ENCODE measurements at places on chromosomes 16 and 17. TPM values are rescaled to one million over a fixed set of nuclear protein-coding genes. Genes with fewer than 3 reads are reported as not detected.

Gene UTS2R
- total RNA-seq: not detected

Gene ATP1B2
- 1.6 TPM for total RNA-seq

Gene NOG
- total RNA-seq: 0.78 TPM

Gene ALOX12B
- not detected for total RNA-seq

Gene PRR15L
- 0.10 TPM for total RNA-seq

DNA sequence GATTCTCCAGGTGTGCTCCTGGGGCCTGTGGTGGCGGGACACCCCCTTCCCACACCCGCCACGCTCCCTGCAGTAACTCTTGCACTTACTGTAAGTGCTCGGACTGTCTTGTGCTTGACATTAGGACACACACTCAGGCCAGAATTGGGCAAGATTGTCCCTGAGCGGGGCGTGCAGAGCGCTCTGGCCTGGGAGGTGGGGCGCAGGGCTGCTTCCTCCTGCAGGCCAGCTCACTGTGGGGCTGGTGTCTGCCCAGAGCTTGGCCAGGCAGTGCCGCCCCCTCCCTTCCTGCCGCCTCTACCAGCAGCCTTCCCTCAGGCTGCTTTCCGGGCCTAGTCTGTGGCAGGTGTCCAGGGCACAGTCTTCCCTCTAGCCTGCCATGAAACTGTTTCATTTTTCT, 6.1 kb upstream of the ATP6V0C start:
- no peak for DNase-seq

- no peak for DNase-seq
Measured at GRCh38 chr16:29984137-29984763, 10.6 kb downstream of the TAOK2 start.

GRCh38 chr17:36198831-36199465, 2.4 kb upstream of the CCL3L1 start:
- no peak for DNase-seq

DNA sequence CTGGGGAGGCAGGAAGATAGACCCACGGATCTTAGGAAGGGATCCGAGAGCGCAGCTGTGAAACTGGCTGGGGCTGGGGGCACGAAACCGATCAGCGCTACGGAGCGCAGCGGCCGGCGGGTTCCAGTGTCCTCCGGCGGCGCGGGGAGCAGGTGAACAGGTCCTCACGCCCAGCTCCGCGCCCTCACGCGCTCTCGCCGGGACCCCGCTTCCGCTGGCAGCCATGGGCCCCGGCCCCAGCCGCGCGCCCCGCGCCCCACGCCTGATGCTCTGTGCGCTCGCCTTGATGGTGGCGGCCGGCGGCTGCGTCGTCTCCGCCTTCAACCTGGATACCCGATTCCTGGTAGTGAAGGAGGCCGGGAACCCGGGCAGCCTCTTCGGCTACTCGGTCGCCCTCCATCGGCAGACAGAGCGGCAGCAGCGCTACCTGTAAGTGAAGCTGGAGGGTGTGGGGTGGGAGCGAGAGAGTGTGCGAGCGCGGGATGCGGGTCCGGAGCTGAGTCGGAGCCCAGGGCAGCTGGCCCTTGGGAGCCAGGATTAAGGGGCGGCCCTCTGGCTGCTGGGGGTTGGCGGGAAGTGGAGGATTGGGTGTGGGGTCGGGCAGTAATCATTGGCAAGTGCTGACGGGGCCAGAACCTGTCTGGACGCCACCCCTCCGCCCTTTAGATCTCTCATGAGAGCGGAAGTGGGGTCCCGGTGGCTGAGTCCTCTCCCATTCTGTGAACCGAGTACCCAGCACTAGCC, 479 bp downstream of the ITGA3 start:
- DNase-seq: peak; percentile 91

DNA sequence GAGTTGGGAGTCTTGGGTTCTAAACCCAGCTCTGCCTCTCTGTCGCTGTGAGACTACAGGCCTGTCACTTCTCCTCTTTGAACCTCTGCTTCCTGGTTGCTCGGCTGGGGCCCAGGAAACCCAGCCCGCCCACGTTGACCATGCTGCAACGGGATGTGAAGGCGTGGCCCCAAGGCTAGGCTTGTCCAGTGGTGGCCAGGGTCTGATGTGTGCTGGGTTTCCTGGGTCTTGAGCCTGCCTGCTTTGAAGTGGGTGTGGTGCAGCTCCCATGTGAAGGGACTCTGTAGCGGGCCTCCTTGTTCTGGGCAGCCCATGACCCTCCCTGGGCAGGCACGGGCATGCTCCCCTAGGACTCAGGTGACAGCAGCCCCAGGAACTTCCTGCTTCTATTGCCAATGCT, 82.3 kb downstream of the SDR42E1 start:
- no peak for DNase-seq

- no peak for DNase-seq
Measured at GRCh38 chr16:57013229-57013628, 23.9 kb downstream of the NLRC5 start.

- DNase-seq: no peak
Measured at GRCh38 chr16:87052506-87052905, 264.7 kb downstream of the C16orf95 start.

GRCh38 chr16:19346335-19346922, 60.9 kb downstream of the CLEC19A start:
- DNase-seq: no peak

- no peak for DNase-seq
Measured at GRCh38 chr16:48491517-48491916, 106.3 kb upstream of the SIAH1 start.

DNA sequence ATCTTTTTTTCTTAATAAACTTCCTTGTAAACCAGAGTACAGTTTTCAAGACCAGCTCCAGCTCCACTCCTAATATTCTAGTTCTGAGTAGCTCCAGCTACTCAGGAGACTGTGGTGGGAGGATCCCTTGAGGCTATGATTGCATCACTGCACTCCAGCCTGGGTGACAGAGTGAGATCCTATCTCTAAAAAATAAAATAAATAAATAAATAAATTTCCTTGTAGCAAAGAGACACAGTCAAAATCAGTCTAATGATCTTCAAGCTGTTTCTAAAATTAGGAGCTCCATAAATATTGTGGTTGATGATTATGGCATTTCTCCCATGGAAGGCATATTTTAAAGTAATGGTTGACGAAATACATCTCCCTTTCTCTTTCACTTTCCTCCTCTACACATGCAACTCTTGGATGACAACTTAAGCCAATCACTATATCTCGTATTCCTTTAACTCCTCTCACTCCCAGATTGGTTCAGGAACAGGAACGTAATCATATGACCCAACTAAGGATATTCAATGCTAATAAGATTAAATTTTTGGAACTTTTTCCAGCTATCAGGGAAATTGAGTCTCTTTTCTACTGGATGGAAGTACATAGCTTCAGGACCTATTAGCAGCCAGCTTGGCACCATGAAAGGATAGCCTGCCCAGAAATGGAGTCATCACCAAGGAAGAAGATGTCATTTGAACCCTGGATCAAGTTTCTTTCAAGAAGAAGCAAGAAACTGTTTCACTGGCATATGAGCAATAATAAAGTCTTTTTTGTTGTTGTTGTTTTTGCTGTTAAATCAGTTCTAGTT, 42.1 kb upstream of the TAOK1 start:
- no peak for DNase-seq

- DNase-seq: no peak
Measured at GRCh38 chr17:4974115-4974670, 6.6 kb upstream of the SPAG7 start.

DNA sequence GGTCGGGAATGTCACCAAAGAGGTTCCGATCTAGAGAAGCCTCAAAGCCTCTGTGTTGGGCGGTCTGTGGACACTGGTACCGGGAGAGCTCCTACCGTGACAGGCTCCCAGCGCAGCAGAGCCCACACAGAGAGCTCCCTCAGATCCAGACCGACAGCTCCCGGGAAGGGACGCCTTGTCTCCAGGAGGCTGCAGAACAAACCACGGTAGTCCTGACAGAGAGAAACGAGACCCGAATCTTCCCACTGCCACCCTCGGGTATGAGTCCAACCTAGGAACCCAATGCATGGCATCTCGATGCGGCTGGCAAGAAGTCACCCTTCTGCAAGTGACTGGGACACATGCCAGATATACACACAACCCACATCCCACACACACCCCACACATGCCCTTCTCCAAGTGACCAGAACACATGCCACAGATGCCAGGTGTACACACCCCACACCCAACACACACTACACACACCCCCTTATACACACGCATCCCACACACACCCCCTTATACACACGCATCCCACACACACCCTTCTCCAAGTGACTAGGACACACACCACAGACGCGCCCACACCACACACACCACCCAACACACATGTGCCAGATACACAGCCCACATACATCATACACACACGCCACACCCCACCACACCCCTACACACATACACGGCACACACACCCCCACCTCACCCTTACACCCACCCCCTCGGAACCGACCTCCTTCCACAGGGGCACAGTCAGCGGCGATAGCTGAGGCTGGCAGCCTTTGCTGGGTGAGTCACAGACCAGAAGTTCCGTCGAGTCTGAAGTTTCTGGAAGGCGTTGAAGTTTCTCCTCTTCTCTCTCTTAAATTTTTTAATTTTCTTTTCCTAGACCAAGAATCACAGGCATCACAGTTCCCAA, 15.9 kb upstream of the CYTH1 start:
- no peak for DNase-seq

GRCh38 chr16:70649300-70649699, 2.9 kb downstream of the IL34 start:
- DNase-seq: no peak

DNA sequence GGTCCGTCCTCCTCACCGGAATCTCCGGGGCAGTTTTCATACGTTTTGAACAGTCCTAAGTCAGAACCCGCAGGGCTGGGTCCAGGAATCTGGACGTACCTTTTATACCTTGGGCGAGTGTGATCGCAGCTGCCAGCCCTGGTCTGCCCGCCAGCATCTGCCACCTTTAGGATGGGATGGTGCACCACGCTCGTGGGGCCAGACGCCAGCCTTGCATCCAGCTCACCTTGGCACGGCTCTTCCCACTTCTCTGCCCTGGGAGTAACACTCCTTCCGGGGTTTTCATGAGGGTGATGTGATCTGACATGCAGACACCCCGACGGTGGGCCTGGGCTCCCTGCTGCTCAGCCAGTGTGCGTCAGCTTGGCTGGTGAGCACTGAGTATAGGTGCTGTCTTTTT, 66.6 kb upstream of the ZNF469 start:
- peak; percentile 62 for DNase-seq

DNA sequence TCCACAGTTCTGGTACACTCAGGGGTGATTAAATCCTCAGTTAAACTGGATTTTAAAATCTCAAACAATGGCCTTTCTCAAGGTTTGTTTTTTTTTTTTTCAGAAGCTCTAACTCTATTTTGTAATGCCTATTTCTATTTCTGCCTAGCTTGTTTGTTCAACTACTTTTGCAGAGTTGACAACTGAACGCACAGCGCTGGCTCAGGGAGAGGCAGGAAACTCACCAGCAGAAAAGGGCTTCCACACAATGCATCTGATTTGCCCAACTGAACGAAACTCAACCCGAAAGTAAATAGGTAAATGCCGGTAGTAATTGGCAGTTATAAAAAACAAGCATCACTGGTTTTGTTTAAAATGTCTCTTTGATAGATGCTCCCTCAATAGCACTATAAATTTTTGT, 52.7 kb upstream of the CNEP1R1 start:
- no peak for DNase-seq

GRCh38 chr16:83354015-83354414, 453.8 kb upstream of the HSBP1 start:
- DNase-seq: no peak

DNA sequence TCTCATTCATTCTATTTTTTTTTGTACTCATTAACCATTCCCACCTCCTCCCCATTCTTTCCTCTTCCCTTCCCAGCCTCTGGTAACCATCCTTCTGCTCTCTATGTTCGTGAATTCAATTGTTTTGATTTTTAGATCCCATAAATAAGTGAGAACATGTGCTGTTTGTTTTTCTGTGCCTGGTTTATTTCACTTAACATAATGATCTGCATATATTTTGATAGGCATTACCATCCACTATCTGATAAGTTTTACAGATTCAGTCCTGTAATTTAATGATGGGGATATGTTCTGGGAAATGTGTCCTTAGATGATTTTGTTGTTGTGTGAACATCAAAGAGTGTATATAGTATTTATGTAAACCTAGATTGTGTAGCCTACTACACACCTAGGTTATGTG, 77.5 kb upstream of the CPHXL start:
- DNase-seq: no peak

DNA sequence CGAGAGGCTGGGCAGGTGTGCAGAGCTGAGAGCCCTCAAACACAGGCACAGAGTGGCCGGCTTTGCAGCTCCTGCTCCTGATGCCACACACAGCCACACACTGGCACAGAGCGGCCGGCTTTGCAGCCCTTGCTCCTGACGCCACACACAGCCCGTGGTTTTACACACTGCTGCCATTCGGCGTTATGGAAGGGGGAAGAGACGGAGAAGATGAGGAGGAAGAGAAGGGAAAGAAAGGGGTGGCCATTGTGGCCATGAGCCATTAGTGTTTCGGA, 26.8 kb downstream of the WSCD1 start:
- no peak for DNase-seq

DNA sequence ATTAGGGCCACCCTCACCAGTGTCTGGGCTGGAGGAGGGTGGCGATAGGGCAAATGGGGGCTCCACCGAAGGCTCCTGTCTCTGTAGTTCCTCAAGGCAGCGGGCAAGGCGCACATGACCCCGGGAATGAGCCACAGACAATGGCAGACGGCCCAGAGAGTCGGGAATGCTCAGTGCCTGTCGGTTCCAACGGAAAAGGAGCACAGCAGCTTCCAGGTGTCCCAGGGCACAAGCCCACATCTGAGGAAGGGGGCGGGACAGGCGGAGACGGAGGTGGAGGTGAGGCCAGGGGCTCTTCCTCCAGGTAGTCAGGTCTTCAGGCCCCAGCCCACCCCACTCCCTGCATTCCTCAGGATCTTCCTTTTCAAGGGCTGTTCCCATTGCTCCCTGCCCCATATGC, 5.1 kb upstream of the SPAG7 start:
- peak; percentile 83 for DNase-seq

DNA sequence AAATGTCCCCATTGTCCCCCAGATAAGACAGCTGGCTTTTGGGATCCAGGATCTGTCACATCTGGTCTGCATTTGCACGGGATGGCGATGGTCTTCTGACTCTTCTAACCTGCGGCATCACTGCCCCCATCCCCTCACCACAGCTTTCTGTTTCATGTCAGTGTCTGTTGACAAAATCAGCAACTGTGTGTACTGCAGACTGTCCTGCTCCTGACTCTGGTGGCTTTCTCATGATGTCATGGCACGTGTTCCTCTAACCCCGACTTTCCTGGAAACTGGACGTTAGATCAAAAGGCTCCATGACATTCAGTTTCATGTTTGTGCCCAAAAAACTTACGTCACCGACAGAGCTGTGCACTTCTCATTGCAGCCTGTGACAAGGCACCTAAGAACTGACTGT, 30.1 kb upstream of the CPNE2 start:
- DNase-seq: no peak

Data from H7 (cell line).